ENCODE measurements at places on chromosomes 5 and 9.
A peak's percentile ranks its signal among the peaks of the same experiment; 100 is the strongest.

DNA sequence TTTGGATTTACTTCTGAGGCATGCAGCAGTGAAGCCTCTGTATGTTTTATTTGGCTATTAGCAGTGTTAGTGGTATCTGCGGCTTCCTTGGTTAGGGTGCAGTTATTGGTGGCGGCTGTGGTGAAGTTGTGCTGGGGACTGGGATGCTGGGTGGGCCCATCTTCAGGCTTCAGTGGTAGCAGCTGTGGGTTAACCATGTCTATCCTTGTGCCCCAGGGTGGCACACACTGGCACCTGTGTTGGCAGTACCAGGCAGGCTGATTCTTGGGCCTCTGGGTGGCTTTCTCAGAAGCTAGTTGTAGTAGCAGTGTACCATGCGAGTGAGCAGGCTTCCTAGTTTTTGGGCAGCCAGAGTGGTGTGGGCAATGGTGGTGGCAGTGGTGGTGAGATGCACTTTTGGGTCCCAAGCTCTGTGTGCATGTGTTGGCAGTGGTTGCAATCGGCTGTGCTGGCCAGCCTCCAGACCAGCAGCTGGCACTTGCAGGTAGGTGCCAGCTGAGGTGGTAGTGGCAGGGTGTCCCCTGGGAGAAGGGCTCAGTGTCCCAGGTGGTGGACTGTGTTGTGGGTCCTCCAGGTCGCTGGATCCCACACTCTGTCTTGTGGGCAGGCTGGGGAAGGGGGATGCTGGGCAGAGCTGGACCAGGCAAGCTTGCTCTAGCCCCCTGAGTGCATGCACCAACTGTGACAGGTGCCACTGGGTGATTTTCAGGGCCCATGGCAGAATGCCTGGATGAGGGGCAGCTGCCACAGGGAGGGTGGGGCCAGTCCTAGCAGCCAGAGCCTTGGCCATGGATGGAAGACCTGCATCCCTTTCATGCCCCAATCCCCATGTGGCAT, 13.6 kb downstream of the AHRR start:
- DNase-seq: no peak

- DNase-seq: no peak
Measured at GRCh38 chr9:112664531-112664930, 53.4 kb downstream of the INIP start.

DNA sequence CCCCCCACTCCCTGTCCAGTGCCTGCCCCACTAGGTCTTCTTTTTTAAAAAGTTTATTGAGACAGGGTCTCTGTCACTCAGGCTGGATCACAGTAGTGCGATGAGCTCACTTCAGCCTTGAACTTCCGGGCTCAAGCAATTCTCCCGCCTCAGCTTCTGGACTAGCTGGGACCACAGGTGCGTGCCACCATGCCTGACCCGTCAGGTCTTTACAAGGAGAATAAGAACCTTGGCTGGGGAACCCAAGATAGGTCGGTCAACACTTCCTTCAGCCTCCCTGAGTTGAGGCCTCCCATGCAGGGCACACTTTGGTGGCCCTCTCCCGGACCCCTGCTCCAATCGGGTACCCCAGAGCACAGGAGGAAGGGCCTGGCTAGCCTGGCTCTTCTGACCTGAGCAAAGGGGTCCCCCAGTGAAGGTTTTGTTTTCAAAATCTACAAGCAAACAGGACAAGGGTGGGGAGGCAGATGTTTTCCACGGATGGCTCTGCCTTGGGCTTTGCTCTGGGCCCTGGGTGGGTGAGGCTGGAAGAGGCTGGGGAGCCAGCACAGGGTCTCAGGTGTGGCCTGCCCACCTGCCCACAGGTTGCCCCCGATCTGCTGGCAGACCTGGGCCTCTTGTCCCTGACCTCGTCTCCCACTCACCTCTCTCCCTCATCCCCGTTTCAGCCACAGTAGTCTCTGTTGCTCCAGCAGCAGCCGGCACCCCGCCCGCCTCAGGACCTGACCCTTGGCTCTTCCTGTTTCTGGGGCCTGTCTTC, 108.7 kb upstream of the PHYKPL start:
- no peak for DNase-seq

DNA sequence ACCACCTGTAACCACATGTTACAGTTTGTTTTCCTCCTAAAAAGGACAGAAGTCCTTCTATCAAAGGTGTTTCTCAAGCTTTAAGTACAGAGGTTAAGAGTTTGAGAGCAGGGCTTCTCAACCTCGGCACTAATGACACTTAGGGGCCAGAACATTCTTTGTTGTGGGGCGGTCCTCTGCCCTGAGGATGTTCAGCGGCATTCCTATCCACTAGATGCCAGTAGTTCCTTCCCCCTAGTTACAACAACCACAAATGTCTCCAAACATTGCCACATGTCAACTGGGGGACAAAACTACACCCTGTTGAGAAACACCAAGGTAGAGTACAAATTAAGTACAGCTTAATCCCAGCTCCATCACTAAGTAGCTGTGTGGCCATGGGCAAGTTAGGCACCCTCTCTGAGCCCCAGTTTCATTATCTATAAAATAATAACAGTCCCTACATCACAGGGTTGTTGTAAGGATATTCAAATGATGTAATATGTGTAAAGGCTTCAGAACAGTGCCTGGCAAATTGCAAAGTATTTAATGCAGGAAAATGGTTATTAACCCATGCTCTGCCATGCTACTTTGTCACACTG, 44.6 kb downstream of the PIP5K1B start:
- DNase-seq: no peak

GRCh38 chr5:154755361-154756008, at the start of gene LARP1:
TSS of gene LARP1 (plus strand) at chr5:154755377. CDS start at chr5:154755758, 381 bp downstream.
- DNase-seq: no peak

DNA sequence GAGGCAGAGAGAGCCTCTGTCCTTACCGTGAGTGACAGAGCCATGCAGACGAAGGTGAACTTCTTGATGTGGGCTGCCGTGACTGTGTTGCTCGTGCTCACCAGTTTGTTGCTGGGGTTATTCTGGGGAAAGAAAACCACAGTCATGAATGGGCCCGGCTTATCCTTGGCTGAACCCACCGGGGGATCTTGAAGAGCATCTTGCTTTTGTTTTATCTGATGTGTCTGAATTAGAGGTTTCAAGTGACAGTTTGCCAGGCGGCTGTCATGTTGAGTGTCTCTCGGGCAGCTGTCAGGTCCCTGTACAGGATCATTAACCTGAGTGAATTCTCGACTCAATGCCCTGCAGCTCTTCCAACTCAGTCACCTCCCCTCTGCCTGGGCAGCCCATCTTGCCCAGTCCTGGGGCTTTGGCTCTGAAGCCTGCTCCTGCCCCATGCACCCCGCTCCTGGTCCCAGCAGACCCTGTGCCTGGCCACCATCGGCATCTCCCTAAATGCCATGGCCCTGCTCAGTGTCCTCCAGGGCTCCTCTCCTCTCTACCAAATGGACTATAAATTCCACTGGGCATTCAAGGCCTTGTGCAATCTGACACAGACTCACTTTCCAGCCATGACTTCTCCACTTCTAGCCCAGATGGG, 77.4 kb downstream of the OTULIN start:
- no peak for DNase-seq

- no peak for DNase-seq
Measured at GRCh38 chr9:114061830-114062474, 16.1 kb downstream of the AMBP start.

GRCh38 chr5:52948418-52949076, 40.6 kb upstream of the ITGA2 start:
- peak; percentile 30 for DNase-seq

DNA sequence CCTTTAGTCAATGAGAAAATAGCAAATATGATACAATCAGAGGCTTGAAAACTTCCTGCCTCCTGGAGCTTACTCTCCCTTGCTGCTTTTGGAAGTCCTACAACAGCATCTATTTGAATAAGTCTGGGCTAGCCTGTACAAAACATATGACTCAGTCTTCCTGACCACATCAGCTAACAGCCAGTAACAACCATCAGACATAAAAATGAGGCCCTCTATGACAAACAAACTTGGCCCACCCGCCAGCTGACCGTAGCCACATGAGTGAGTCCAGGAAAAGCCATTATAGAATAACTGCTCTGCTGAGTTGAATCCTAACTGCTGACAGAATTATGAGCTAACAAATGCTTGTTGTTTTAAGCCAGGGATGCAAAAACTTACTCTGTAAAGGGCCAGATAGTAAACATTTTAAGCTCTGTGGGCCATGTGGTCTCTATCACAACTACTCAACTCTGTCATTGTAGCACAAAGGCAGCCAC, 347.6 kb downstream of the PTPRD start:
- DNase-seq: no peak

DNA sequence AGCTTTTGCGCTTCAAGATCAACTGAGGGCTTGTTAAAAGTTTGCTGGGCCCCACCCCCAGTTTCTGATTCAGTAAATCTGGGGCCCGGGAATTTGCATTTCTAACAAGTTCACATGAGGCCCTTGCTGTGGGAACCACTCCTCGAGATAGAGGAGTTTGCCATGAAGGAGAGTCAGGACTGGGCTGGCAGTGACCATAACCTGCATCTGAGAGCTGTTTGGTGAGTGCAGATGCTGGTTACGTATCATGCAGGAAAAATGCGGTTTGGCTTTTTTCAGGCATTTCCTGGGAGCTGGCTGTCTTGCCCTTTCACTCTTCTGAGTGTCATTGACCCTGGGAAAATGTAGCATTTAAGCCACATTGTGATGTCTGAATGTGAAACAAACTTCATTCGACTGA, 9.4 kb upstream of the ANGPTL2 start:
- no peak for DNase-seq

- no peak for DNase-seq
Measured at GRCh38 chr9:6917162-6917561, 159.4 kb downstream of the KDM4C start.

- no peak for DNase-seq
Measured at GRCh38 chr5:69050214-69050613, 43.6 kb upstream of the SLC30A5 start.

DNA sequence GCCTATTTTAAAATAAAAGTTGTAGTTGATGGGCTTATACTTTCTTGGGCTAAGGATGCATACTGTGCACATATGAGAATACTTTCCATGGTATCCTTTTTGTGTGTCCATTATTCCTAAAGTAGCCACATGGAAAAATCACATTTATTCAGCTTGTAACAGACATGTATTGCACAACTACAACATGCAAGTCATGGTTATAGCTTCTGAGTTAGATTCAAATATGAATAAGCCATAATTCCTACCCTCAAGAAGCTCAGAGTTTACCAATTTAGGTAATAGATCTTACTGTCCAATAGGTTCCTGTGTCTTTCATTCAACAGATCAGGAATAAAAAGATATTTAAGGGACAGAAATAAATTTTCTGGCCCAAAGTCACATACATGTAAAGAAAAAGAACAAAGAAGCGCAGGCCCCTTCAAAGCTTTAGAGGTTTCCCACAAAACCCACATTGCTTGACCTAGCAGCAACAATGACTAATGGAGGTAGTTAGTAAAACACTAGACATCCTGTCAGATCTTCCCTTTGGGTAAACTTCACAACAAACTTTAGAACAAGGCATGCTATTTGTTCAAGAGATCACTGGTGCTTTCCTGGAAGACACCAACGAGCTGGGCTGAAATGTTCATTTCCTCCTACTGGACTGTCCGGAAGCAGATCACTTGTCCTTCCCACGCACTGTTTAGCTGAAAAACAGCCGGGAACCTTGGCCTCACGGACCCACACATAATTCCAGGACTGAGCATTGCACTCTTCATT, 78.4 kb upstream of the ITGA1 start:
- no peak for DNase-seq

All from stimulated activated CD4-positive, alpha-beta T cell treated with anti-CD3 and anti-CD28 coated beads, Interleukin-12 subunit alpha, Interleukin-12 subunit beta, amount 100 ng/mL, for 4 hours (primary cell).